Astrocyte of the cerebellum (primary cell): ENCODE measurements at places on chromosomes 16 and 17.
A peak's percentile ranks its signal among the peaks of the same experiment; 100 is the strongest.

DNA sequence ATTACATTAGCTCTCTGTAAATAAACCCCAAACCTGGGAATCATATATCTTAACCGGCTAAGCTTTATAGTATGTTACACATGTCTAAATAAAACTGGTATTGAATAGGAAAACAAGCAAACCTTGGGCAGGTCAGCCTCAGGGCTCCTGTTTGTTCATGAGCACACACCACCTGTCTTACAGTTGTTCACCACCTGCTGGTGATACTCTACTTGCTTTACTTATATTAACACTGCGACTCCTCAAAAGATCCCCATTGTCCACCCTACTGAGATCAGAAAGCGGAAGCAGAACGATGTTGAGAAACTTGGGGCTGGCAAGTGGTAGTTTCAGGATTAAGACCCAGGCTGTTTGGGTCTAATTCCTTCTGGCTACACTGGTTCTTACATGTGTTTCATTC is 16.4 kb downstream of the CDH13 start:
- DNase-seq, result no peak

- no peak for DNase-seq
Observed at GRCh38 chr16:31327646-31328225, 27.2 kb upstream of the ITGAX start.

DNA sequence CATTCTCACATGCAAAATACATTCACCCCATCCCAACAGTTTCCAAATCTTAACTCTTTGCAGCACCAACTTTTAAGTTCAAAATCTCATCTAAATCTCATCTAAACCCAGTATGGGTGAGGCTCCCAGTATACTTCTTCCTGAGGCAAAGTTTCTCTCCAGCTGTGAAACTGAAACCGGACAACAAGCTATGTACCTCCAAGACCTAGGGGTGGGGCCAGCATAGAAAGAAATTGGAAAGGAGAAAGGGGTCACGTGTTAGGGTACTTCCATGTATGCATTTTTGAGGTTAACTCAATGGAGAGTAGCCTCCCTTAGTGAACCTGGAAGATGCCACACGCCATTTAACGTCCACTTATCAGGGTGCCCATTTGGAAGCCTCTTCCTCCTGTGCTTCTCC is 23.9 kb upstream of the LRRC75A start:
- no peak for DNase-seq

DNA sequence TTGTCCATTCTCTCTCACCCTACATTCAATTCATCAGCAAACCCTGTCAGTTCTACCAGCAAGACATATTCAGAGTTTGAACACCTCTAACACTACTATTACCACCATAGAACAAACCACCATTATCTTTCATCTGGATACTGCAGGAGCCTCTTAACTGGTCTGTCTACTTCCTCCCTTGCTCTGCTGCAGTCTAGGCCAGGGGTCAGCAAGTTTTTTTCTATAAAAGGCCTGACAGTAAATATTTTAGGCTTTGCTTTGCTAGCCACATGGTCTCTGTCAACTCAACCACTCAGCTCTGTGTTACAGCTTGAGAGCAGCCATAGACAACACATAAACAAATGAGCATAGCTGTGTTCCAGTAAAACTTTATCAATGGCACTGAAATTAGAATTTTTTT is 13.8 kb downstream of the KCTD19 start:
- DNase-seq, result no peak

DNA sequence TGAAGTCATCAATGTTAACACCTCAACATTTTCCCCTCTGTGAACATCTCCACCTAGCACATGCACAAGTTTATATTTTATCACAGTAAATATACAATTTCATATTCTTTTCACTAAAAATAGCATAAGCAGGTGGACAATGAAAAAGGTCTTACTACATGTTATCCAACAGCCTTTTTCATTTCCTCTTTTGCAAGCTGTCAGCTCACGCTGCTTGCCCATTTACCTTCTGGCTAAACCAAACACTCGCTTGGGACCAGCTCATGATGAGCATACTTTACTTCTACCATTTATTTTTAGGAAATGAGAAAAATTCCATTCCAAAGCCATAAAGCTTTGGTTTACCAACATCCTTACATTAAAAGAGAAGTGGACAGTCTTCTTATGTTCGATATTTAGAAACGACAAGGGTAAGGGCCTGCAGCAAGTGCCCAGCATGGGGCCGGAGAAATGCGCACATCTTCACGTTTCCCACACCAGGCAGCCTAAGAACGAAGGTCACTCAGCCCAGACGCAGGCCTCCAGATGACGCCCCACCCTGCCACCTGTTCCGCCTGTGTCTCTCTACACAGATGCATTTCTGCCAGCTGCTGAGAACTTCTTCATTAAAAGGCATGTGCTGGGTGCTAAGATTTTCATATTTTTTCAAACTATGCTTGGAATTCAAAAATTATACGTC is 13.9 kb downstream of the SNN start:
- no peak for DNase-seq

DNA sequence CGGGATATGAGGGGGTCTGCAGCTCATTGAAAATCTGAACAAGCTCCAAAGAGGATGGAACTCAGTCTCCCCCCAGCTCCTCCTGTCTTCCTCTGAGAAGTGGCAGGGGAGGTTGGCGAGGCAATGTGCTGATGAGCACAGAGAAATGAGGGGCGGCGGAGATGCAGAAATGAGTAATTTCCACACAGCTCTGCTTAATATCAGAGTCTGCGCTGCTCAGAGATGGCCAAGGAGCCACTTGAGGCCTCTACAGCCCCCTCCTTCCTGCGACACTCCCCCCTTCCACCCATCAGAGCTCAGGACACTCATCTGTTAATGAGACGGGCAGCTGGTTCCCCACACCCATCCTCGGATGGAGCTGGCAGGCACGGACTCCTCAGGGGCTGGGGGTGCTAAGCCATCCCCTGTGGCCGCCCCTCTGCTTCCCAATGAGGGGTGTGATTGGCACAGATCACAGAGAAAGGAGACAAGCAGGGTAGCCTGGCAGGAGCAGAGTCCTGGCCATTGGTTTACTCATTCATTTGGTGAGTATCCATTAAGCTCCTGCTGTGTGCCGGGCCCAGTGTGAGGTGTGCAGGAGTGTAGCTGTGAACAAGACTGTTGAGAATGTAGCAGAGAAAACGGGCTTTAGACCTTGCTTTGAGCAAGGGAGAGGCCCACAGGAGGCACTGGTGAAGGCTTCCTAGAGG is 12.7 kb upstream of the CRHR1 start:
- no peak for DNase-seq

DNA sequence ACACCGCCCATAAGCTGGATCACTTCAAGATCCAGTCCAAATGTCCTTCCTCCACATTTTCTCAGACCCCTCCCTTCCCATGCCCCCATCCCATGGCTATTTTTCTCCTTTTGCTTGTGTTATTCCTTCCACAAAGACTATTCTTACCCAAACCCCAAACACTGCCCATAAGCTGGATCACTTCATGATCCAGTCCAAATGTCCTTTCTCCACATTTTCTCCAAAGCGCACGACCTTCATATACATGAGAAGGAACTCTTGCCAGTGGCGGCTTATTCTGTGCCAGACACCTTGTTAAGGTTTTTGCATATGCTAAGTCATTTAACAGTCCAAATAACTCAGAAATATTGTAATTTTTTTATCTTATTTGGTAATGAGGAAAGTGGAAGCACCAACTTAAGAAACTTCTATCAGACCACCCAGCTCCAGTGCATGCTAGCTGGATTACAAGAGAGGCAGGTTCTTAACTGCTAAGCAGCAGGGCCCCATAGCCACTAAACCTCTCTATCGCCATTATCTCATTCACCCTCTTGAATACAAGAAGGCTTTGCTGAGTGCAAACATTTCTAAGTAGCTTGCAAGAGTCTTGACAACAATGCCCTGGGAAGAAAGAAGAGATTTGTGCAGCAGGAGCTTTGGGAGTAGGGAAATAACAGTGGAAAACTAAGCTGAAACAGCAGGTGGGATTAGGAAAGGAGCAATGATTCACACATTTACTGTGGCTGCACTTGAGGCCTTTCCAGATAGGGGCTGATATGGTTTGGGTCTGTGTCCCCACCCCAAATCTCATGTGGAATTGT is 428.2 kb upstream of the MAF start:
- no peak for DNase-seq

GRCh38 chr17:12107905-12108304 is 87.2 kb downstream of the MAP2K4 start:
- peak; percentile 5 for DNase-seq

- DNase-seq, result peak; percentile 97
Observed at GRCh38 chr16:3023669-3024478, at the start of the genes HCFC1R1 and THOC6. HCFC1R1 (minus strand) TSS chr16:3023942; CDS start chr16:3023941, 1 bp downstream. THOC6 (plus strand) TSS chr16:3024035; CDS start chr16:3024327, 292 bp downstream.

GRCh38 chr16:80526418-80527061 is 14.3 kb upstream of the DYNLRB2 start:
- peak; percentile 47 for DNase-seq

DNA sequence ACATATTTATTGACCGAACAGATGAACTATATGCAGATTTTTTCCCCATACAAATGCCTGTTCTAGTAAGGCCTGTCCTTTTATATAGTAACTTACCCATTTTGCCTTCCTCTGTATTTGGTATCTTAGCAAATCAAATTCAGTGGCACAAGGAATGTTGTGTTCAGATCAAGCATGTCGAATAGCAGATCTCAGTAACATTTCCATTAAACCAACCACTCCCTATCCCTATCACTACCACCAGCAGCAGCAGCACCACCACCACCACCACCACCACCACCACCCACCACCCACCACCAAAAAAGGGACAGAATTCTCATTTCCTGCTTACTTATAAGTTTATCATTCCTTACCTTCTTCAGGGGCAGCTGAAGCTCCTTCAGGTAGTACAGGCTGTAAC is 94.7 kb downstream of the TRIM37 start:
- no peak for DNase-seq

- no peak for DNase-seq
Observed at GRCh38 chr17:78525511-78526160, 51.6 kb downstream of the DNAH17 start.

DNA sequence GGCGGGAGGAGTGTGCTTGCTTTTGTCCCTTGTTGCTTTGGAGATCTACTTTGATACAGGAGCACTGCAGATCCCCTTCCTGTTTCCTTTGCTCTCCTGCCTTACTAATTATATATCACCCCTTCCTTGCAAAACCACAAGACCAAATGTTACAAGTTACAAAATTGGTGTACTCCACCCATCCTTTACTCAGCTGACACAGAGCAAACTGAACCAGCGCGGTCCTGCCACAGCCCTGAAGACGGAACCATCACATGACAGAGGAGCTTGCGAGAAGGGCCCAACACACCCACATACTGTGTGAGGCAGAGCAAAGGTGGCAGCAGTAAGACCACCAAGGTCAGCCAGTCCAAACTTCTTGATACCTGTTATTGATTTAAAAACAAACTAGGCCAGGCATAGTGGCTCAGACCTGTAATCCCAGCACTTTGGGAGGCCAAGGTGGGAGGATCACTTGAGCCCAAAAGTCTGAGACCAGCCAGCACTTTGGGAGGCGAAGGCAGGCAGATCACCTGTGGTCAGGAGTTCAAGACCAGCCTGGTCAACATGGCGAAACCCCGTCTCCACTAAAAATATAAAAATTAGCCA is 33.2 kb downstream of the CYTH1 start:
- no peak for DNase-seq

DNA sequence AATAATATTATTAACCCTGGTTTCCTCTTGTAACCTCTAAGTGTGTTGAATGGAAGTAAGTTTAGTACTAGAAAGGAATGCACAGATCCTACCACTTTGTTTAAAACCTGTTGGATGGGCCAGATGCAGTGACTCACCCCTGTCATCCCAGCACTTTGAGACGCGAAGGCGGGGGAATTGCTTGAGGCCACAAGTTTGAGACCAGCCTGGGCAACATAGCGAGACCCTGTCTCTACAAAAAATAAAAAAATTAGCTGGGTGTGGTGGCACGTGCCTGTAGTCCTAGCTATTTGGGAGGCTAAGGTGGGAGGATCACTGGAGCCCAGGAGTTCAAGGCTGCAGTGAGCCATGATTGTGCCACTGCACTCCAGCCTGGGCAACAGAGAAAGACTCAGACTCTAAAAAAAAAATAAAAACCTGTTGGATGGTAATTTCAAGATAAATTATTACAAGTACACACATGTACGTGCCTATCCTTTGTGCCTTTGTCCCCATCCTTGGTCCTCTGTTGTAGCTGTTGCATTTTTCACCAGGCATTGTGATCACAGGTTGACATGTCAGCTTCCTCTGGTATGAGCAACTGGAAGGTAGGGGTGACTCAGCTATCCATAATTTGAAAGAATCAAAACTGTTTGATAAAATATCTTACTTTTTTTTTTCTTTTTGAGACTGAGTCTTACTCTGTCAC is 30.7 kb upstream of the METTL9 start:
- no peak for DNase-seq

GRCh38 chr16:57299009-57299718 is 14.7 kb upstream of the PLLP start:
- DNase-seq, result no peak

GRCh38 chr16:73549984-73550631 is 502.2 kb upstream of the ZFHX3 start:
- DNase-seq, result no peak

- DNase-seq, result no peak
Observed at GRCh38 chr16:67571981-67572431, 9.7 kb downstream of the CTCF start.

DNA sequence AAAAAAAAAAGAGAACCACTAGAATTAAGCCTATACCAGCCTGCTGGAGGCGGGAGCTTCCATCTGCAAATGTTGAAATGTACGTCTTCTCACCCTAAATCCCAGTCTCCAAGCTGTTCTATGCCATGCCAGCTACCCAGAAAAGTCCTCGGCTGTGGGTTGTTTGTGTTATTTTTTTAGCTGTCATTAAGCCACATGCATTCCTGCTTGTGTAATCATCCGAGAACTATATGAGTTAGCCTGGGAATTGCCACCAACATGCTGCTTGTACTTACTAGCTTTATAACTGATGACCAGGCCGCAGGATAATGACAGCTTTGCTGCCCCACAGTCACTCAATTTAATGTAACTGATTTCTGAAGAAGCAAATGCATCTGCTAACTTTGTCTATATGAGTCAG is 313.9 kb upstream of the SALL1 start:
- no peak for DNase-seq

- DNase-seq, result no peak
Observed at GRCh38 chr17:82029990-82030469, 1.4 kb upstream of the RAC3 start.

DNA sequence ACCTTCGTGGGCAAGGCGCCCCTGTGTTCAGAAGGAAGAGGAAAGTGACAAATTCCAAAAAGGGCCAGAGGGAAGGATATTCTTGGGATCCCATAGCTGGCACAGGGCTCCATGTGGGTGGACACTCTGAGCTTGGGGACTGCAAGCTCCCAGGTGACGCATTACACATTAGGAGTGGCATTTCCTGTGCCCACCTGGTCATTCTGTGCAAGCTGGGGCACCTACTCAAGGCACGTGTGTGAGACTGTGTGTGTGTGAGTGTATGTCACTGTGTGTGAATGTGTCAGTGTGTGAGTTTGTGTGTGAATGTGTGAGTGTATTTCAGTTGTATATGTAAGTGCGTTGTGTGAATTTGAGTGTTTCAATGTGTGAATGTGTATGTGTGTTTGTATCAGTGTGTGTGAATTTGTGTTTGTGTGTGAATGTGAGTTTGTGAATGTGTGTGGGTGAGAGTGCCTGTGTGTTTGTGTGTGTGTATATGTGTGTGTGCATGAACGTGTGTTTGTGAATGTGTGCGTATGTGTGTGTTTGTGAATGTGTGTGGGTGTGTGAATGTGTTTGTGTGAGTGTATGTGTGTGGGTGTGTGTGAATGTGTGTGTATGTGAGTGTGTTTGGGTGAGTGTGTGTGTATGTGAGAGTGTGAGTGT is 1.6 kb upstream of the CD300A start:
- DNase-seq, result no peak

GRCh38 chr16:57797526-57798266 is 4.6 kb downstream of the KIFC3 start:
- DNase-seq, result no peak

- DNase-seq, result no peak
Observed at GRCh38 chr17:51132964-51133319, 12.3 kb upstream of the SPAG9 start.
